ENCODE measurements at places on chromosomes 16 and 17.

DNA sequence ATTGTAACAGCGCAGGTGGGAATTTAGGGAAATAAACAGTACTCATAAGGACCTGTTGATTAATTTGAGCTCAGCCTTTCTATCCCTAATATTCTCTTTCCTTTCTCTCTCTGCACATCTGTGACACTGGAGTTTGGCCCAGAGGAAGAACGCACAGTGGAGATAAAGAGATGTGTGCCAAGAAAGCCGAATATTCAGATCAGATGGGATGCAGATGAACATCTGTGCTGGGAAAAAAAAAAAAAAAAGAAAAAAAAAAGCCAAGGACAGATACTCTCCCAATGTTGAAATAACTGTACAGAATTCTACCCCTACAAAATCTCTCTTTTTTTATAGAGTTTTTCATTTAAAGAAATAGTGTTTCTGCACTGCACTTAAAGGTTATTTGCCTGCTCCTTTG lies 485.4 kb downstream of the KCNJ2 start:
- DNase-seq: no peak

GRCh38 chr17:14737984-14738651 lies 437.2 kb downstream of the HS3ST3B1 start:
- DNase-seq: no peak

DNA sequence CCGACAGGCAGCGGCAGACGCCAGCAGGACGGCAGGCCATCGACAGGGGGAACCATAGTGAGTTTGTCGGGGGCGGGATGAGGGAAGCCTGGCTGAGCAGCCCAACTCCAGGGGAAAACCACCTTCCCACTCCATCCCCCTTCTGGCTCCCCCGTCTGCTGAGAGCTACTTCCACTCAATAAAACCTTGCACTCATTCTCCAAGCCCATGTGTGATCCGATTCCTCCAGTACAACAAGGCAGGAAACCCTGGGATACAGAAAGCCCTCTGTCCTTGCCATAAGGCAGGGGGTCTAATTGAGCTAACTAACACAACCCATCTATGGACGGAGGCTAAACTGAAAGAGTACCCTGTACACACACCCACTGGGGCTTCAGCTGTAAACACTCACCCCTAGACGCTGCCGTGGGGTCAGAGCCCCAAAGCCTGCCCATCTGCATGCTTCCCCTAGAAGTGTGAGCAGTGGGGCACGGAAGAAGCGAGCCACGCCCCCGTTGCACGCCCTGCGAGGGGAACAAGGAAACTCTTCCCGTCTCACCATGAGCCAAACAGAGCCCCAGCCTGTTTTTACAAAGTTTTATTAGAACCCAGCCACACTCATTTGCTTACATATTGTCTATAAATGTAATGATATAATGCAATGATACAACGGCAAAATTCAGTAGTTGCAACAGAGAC lies 4.1 kb downstream of the KRTAP29-1 start:
- no peak for DNase-seq

DNA sequence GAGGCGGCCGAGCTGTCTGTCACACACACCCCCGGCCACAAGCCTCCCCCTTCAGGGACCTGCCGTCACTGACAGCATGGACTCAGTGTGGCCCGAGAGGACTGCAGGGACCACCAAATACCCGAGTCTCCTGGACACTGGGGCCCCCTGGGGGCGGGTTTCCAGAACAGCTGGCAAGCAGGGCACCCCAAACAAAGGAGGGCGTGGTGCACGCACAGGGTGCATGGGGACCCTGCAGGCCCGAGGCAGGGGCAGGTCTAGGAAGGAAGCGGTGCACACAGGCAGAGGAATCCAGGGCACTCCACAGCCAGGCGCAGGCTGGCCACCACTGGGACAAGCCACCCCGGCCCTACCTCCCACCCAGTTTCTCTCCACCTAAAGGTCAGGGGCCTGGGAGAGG lies 28.7 kb upstream of the ENPP7 start:
- DNase-seq: no peak

DNA sequence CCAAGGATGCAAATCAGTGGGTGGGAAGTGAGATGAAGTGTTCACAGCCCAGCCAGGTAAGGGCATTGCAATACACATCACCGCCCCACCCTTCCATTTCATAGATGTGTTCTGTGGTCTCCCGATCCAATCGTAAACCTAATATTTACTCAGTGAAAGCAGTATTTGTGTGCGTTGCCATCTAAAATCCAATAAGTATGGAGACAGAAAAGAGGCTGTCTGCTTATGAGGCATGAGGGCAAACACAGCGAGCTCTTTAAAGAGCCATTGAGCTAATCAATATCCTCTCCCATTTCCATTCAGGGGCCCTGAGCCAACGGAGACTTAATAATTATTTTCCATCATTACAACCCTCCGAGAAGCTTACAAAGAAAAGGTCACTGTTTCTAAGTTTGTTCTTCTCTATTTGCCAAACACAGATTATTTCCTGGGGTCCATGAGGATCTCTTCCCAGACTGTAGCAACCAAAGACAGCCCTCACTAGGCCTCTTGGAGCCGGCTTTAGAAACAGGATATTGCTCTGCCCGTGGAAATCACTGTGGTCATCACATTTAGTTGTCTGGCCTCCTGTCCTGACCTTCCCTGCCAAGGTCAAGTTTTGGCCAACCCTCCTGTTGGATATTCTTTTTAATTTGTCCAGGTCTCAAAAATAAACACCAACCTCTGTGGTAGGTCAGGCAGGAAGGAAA lies 120.1 kb downstream of the SLC39A11 start:
- DNase-seq: no peak

DNA sequence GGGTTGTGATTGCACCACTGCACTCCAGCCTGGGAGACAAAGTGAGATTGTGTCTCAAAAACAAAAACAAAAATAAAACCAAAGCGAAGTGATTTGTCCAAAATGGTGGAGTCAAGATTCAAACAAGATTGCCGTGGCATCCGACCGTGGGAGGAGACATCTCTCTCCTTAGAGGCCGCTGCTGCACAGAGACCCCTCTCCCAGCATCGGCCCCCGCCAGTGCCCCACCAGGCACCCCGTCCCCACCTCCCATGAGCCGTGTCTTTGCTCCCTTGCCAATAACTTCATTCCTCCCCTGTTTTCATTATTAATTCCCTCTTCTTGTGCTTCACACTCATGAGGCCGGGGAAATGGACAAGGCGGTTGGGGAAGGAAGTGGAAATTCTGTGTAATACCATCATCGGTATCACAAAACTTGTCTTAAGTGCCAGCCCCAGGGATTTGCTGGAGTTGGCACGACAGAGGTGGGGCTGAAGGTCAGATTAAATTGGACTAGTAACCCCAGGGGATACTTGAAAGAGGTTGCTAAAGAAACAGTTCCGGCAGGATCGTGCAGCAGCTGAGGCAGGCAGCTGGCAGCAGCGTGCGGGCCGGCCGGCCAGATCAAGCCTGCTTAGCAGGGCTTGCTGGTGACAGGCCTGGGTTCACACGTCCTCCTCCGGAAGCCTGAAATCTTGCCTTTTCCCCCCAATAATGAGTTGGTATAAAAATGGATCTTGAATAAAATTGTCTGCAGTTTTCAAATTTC lies 66.8 kb downstream of the RTN4RL1 start:
- DNase-seq: no peak

DNA sequence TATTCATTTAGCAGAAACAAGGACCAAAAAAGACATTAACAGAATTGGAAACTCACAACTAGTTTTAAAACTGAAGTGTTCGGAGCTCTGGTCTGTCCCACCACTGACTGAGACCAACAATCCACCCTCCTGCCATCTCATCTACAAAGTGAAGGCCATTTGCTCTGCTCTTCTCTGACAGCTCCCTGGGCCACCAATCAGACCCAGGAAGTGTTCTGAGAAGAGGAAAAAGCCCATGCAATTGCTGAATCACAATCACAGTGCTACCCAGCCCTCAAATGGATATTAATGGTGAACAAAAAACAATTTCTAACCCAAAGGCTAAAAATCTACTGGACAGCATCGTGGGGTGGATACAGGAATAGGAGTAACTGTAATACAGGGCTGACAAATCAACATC lies 2.1 kb downstream of the RPL23 start:
- no peak for DNase-seq

DNA sequence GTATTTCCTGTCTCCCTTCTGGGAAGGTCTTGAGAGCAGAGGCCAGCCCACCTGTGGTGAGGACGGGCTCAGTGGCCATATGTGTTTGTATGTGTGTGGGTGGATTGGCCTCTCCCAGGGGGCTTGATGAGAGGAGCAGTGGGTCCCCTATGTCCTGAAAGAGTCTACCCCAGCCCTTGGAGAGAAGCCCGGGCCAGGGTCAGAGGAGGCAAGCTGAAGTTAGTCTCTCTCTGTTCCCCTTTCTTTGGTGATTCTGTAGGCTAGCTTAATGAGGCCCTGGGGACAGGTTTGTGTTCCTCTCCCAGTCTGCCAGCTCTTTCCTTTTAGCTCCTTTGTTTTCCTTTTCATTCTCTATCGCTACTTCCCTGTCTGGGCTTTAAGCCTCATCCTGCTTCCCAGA lies 23.8 kb upstream of the NFATC3 start:
- DNase-seq: no peak

- no peak for DNase-seq
These were observed 6.6 kb downstream of the ANKFN1 start for GRCh38 chr17:56159826-56160380.

DNA sequence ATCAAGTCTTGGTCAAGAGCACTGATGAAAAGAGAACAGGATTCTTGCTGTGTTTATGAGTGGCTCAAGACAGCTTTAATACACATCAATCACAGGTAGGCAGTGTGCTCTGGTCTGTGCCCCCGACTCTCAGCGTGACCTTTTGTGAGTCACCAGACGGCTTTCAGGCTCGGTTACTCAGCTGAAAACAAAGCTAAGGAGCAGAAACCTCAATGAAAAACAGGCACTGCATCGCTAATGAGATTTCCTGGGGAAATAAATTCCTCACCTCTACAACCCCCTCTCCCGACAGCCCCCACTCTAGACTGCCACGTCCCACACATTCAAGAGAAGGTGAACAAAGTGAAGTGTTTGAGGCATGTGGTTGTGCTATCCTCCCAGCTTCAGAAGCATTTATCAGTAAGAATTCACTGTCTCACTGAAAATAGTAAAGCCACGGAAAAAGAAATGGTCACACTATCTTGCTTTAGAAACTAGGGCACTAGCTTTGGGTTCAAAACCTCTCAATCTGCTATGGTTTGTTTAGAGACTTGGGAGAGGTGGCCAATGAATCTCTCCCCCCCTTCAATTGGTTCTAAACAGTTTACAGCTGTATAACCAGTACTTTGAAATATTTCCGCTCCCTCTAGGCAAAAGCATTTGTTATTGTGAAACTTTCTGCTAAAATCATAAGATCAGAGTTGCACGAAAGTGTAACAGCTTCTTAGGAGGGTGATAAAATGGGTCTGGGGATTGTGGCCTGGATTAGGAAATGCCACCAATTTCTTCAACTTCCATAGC lies 199.5 kb upstream of the PMFBP1 start:
- no peak for DNase-seq

- DNase-seq: no peak
These were observed 75.9 kb downstream of the C16orf95 start for GRCh38 chr16:87241137-87241771.

GRCh38 chr17:60388742-60389141 lies 3.2 kb downstream of the USP32 start:
- no peak for DNase-seq

- no peak for DNase-seq
These were observed 6.4 kb upstream of the RAB40C start for GRCh38 chr16:583470-583814.

GRCh38 chr17:68591583-68591982 lies 9.6 kb downstream of the FAM20A start:
- DNase-seq: no peak

GRCh38 chr16:26500326-26500725 lies 566.4 kb upstream of the C16orf82 start:
- DNase-seq: no peak

DNA sequence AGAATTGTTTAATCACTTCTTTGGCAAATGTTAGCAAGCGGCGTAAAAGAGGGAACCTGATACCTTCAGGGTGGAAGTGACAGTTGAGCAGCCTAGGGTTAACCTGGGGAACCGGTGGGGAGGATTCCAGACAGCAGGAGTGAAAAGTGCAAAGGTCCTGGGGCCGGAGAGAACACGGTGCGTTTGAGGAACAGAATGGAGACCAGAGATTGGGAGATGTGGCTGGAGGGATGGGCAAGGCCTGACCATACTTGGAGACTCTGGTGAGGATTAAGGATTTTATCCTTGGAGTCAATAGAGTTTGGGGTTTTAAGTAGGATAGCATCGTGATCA lies 2.3 kb upstream of the ZNF500 start:
- DNase-seq: no peak

DNA sequence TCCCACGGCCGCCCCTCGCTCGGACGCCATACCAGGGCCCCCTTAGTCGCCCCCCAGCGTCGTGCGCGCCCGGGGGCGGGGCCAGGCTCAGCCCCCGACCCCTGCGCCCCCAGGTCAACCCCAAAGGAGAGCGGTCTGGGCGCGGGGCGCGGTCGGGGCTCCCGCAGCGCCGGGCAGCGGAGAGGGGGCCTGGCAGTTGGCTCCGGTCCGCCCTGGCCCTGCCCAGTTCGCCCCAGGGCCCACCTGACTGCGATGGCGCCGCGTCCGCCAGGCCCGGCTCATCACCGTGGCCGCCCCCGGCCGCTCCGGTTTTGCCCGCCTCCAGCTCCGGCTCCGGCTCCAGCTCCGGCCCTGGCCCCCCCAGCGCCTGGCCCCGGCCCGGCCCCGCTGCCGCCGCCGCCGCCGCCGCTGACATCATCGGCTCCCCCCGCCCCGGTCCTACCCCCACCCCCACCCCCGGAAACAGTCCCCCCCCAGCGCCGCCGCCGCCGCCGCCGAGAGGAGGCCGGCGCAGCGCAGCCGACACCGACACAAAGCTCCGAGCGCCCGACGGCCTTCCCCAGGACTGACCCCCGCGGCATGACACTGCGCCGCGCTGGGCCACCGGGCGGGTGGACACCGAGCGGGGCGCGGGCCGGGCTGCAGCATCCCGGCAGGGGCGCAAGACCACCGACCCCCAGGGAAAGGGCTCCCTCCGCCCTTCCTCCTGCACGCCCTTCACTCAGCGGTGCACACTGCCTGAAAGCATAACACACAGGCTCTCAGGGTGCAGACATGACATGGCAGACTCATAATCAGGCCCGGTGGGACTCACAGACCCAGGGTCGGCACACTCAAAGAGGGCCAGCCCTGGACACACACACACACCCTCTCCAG lies at the start of gene ZBTB4:
Gene ZBTB4 (minus strand): TSS at position 419 of the 876 bp plus-strand sequence. CDS start 12,830 bp downstream, outside the sequence.
- peak; percentile 53 for DNase-seq

All from stimulated activated CD8-positive, alpha-beta memory T cell treated with anti-CD3 and anti-CD28 coated beads, Interleukin-2, amount 100 ng/mL, for 1 hour (primary cell).